Thyroid gland (tissue), 4 donors: ENCODE measurements at places on chromosomes 3 and 15. TPM values are rescaled to one million over a fixed set of nuclear protein-coding genes. Genes with fewer than 3 reads are reported as not detected.

- no peak overlapping the region for H3K4me3 ChIP-seq
- H3K27ac ChIP-seq, result peak overlapping the region; percentile 44
- H3K36me3 ChIP-seq, result no peaks in the 10 kb centered on the region
- peaks cover 18% of the 10 kb centered on the region for H3K4me1 ChIP-seq
Measured at GRCh38 chr3:46462511-46462910, 2.2 kb downstream of the LTF start.

DNA sequence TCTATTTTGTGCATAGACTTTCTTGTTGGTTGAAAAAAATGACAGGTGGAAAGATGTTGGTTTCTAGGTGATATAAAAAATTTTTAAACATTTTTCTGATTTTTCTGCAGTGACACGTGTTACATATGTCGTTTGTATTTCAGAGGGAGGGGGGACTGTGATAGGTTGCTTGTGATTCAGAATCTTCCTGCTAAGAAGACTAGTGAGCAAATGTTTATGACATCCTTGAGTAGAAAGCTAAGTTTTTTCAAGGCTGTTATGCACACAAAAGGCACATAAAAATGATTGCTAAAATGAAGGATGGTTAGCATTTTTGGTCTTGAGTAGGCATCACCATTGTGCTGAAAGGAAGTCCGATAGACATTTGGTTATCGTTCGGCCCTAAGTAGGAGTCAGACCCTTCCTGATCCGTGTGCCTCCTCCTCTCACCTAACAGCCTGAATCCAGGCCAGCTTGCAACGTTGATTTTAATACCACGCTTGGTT, 1.5 kb downstream of the ZNF639 start:
- H3K27ac ChIP-seq, result peak overlapping the region; percentile 99
- H3K27me3 ChIP-seq, result no peaks in the 10 kb centered on the region
- peaks cover 9% of the 10 kb centered on the region for H3K4me1 ChIP-seq

DNA sequence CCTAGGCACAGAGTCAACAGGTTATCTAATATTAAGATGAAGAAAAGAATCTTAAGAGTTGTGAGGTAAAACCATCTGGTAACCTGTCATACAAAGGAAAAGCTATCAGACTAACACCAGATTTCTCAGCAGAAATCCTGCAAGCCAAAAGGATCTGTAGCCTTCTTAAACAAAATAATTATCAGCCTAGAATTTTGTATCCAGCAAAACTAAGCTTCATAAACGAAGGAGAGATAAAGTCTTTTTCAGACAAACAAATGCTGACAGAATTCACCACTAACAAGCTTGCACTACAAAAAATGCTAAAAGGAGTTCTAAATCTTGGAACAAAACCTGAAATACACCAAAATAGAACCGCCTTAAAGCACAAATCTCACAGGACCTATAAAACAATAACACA, 9.9 kb upstream of the IGSF11 start:
- no peaks in the 10 kb centered on the region for H3K36me3 ChIP-seq
- no peak for DNase-seq
- no peak overlapping the region for H3K27ac ChIP-seq
- no peaks in the 10 kb centered on the region for H3K4me1 ChIP-seq
- no peaks in the 10 kb centered on the region for H3K27me3 ChIP-seq

DNA sequence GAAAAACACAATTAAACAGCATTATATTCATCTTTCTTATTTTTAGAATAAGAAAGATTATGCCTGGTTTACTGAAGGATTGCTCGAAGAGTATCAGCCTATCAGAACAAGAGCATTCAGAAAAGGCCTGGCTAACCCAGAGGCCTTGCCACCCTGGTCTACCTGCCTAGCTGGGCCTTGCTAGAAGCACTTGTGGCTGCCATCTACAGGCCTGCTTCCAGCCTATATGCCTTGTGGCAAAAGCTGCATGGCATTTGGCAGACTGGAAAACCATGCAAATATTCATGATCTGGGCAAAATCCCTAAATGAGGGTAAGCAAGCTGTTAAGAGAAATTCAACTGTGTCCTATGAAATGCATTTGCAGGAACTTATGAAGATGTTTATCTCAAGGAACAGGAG, 9.3 kb upstream of the ATP13A4 start:
- no peaks in the 10 kb centered on the region for H3K27me3 ChIP-seq
- no peaks in the 10 kb centered on the region for H3K36me3 ChIP-seq
- H3K4me1 ChIP-seq, result peaks cover 10% of the 10 kb centered on the region
- no peak overlapping the region for H3K4me3 ChIP-seq
- peak overlapping the region; percentile 26 for H3K27ac ChIP-seq
- DNase-seq, result peak; percentile 76

DNA sequence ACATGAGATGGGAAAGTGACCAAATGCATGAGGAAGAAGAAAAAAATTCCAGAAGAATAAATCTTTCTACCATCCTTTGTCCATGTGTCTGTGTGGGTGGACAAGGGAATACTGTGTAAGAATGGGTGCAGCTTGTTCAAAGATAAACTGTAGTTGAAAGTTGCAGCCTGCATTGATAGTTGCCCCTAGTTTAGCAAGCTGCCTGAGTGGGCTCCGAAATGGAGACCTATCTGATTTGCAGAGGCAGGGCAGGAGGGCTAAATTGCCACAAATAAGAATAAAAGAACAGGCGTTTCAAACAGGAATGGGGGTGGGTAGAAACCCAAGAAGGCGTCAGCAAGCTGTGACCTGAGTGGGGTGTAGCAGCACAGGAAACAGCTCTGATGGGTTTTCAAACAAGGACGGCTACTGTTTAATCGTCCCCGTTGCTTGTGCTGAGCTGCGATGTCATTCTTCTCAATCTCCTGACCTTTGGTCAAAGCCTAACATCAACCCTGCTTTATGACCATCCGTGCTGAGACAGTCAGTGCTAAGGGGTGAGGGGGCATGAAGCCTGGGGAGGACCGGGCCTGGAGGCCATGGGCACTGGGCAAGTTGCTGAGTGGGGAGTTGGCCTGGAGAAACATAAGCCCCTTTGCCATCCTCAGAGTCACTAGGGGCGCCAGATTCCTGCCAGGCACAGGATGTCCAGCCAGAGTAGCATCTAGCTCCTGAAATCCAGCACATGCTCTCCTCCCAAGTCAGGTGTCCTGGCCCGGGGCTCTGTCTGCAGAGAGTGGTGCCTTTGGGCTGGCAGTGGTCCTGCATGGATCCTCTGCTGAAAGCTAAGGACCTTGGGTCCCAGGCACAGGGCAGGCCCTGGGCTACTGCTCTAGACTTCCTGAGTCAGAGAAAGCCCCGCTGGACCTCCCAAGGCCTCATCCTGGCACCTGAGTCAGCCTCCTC, 19.2 kb upstream of the C15orf39 start:
- peaks cover 37% of the 10 kb centered on the region for H3K4me1 ChIP-seq
- no peak for DNase-seq
- no peak overlapping the region for H3K27ac ChIP-seq

GRCh38 chr3:101036213-101036618, 43.0 kb upstream of the ABI3BP start:
- H3K4me1 ChIP-seq, result peaks cover 12% of the 10 kb centered on the region
- DNase-seq, result peak; percentile 72
- H3K27me3 ChIP-seq, result no peaks in the 10 kb centered on the region
- H3K27ac ChIP-seq, result peak overlapping the region; percentile 71
- H3K4me3 ChIP-seq, result no peak overlapping the region

GRCh38 chr15:72156928-72157327, 38.7 kb downstream of the SENP8 start:
- H3K27me3 ChIP-seq, result no peaks in the 10 kb centered on the region
- peaks cover 48% of the 10 kb centered on the region for H3K4me1 ChIP-seq
- H3K36me3 ChIP-seq, result no peaks in the 10 kb centered on the region
- no peak for DNase-seq
- no peak overlapping the region for H3K4me3 ChIP-seq
- H3K27ac ChIP-seq, result peak overlapping the region; percentile 91

DNA sequence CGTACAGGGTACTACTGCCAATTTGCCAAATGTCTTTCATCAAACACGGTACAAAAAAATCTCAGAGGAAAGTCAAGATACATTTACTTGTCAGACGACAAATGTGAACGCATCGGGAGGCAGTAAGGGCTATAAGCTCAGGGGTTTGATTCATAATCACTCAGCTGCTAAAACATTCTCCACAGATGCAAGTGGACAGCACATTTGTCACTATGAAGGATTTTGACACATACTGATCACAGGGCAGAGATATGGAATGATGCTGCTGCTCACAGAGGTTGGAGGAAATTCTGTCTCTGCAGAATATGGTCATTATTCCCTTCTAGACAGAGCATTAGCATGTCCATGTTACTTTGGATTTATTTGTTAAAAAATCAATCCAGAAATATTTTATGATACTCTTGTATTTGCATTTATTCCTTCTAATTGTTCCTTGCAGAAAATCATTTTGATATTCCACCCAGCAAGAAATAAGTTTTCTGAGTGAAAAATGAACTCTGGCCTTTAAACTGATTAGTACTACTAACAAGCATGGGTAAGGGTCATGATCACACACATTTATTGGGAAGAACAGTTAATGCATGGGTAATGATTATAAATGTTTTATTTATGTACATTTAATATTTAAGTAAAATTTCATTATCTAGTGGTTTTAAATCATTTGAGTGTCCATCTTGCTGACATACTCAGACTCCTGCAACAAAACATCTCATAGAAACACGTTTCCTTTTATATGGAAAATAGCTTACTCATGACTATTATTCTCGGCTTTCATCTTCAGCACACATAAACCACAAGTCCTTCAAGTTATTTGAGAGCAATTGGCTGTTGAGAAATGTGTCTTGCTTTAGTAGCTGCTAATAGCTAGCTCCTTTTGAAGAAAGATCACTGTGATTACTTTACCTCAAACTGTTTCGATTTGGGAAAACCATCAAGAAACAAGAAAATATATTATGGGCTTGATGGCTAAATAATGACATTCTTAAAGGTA, 559.3 kb downstream of the MECOM start:
- no peaks in the 10 kb centered on the region for H3K36me3 ChIP-seq
- no peaks in the 10 kb centered on the region for H3K4me1 ChIP-seq
- no peaks in the 10 kb centered on the region for H3K27me3 ChIP-seq
- no peak overlapping the region for H3K27ac ChIP-seq

DNA sequence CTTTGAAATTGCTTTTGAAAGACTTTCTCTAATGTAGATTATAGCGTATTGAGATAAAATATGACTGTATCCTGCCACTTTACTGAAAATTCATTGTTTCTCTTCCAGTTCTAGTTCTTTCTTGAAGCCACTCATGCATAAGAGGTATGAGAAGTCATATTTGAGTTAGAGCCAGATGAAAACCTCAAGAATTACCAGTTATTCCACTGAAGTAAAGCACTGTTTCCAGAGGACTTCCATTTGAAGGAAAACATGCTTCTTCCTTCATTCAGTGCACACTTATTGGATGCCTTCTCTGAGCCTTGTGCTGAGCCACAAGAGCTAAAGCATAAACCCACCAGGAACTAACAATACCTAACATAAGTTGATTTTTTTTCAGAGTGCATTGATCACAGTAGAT, 513.4 kb downstream of the ZNF385D start:
- no peaks in the 10 kb centered on the region for H3K27me3 ChIP-seq
- H3K4me3 ChIP-seq, result no peak overlapping the region
- peaks cover 6% of the 10 kb centered on the region for H3K4me1 ChIP-seq
- DNase-seq, result no peak

- no peak overlapping the region for H3K4me3 ChIP-seq
- no peak overlapping the region for H3K27ac ChIP-seq
- no peaks in the 10 kb centered on the region for H3K27me3 ChIP-seq
- DNase-seq, result no peak
- no peaks in the 10 kb centered on the region for H3K36me3 ChIP-seq
Measured at GRCh38 chr3:45103334-45103733, 42.8 kb downstream of the CDCP1 start.

- no peak overlapping the region for H3K27ac ChIP-seq
- H3K4me3 ChIP-seq, result no peak overlapping the region
- DNase-seq, result no peak
- no peaks in the 10 kb centered on the region for H3K27me3 ChIP-seq
Measured at GRCh38 chr3:14534516-14535191, 5.5 kb downstream of the GRIP2 start.

DNA sequence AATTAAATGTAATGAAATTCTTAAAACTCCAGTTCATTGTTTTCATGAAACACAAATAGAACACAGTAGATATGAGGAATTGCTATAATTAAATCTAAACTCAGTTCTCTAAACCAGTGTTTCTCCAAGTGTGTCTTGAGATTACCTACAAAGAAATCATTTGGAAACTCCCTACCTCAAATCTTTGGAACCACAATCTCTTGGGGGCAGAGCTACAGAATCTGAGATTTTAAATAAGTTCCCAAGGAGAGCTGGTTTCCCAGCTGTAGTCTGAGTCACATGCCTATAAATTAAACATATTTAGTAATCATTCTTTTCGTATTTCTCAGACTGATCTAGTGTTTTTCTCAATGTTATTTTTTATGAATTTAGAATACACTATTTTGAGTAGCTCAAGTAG, 17.0 kb upstream of the ACTC1 start:
- H3K36me3 ChIP-seq, result no peaks in the 10 kb centered on the region
- no peak overlapping the region for H3K4me3 ChIP-seq
- no peak for DNase-seq
- H3K27ac ChIP-seq, result no peak overlapping the region
- H3K4me1 ChIP-seq, result no peaks in the 10 kb centered on the region

GRCh38 chr3:78906930-78907329, 860.9 kb downstream of the ROBO1 start:
- H3K36me3 ChIP-seq, result no peaks in the 10 kb centered on the region
- H3K4me1 ChIP-seq, result no peaks in the 10 kb centered on the region

GRCh38 chr3:150729682-150730360, 26.1 kb upstream of the ERICH6 start:
- H3K27me3 ChIP-seq, result no peaks in the 10 kb centered on the region
- H3K27ac ChIP-seq, result no peak overlapping the region
- no peaks in the 10 kb centered on the region for H3K4me1 ChIP-seq

GRCh38 chr3:150771600-150771999, 8.6 kb upstream of the SIAH2 start:
- H3K27me3 ChIP-seq, result no peaks in the 10 kb centered on the region
- H3K36me3 ChIP-seq, result no peaks in the 10 kb centered on the region
- peaks cover 6% of the 10 kb centered on the region for H3K4me1 ChIP-seq
- no peak for DNase-seq
- no peak overlapping the region for H3K4me3 ChIP-seq
- H3K27ac ChIP-seq, result no peak overlapping the region

The IGSF10 gene
- total RNA-seq, result 6.8 TPM

The TIMP4 gene
- 35.3 TPM for total RNA-seq

The KLHL40 gene
- total RNA-seq, result not detected

The SCN5A gene
- total RNA-seq, result 0.88 TPM

The NPAP1 gene
- total RNA-seq, result 1.5 TPM

The ANO10 gene
- total RNA-seq, result 33.9 TPM

The PLA2G4D gene
- not detected for total RNA-seq

The GOLGA6L1 gene
- not detected for total RNA-seq

The CCDC39 gene
- total RNA-seq, result not detected

The TRIM71 gene
- 0.15 TPM for total RNA-seq
